ENCODE measurements at places on chromosomes 1 and 21.
A peak's percentile ranks its signal among the peaks of the same experiment; 100 is the strongest.

DNA sequence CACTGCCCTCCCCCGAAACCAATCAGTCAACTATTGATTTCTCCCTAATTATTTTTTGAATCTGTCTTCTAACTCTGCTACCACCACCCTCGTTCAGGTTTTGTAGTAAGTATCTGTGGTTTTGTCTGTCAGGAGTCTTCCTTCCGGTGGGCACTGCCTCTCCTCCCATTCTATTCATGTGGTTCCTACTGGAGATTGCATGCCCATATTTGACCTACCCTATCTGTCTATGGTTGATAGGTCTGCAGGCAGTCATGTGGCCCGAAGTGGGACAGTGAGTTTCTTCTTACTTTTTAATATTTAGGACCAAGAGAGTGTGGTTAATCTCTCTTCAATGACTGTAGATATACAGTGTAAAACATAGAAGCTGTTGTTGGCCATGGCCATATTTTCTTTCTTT is 17.8 kb upstream of the MAST2 start:
- DNase-seq = no peak

GRCh38 chr1:43531107-43531905 is 623 bp downstream of the PTPRF start:
- peak; percentile 30 for DNase-seq

DNA sequence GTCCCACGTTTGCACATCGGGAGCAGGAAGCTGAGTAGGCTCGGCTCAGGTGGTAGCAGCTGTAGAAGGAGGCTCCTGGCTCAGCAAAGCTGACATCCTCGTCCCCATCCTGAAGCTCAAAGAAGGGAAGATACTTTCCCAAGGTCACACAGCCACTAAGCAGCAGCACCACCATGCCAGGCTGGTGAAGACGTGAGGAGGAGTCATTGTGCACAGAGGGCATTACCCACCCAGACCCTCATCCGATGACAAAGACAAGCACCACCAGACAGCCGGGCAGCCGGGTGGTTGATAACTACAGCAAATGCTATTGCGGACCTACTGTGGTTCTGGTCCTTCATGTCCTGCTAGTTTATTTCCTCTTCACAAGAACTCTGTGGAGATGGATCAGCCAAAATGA is 186.9 kb downstream of the MATN1 start:
- DNase-seq = no peak

DNA sequence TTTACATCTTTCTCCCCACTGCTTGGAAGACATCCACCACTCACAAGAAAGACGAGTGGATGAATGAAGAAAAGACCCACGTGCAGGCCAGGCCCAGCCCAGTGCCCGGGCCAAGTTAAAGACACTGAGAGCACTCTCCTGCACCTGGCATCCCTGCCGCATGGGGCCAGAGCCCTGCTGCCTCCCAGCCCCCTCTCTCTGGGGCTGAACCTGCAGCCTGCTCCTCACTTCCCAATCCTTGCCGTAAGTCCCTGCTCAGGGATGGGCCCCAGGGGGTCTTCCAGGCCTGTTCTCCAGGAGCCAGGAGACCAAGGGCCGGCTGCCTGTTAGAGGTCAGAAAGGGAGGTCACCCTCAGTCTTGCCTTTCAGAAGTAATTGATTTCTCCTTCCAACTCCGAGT is 168.5 kb upstream of the ZC3H12A start:
- DNase-seq = no peak

GRCh38 chr21:34927992-34928391 is 121.1 kb downstream of the RUNX1 start:
- no peak for DNase-seq

Measured in fibroblast of upper back skin (primary cell).